ENCODE measurements at places on chromosomes 4 and X.

GRCh38 chr4:10157478-10158332, 41.1 kb upstream of the WDR1 start:
- no peak for DNase-seq

GRCh38 chrX:135893294-135893817, at the start of the genes CT45A10 and SAGE1:
TSS of gene CT45A10 (minus strand) at chrX:135893444. CDS start at chrX:135885344, 8,100 bp downstream.
TSS of gene SAGE1 (plus strand) at chrX:135893716. CDS start at chrX:135896243, 2,527 bp downstream.
- no peak for DNase-seq

GRCh38 chr4:8834681-8835220, 36.9 kb downstream of the HMX1 start:
- no peak for DNase-seq

- no peak for DNase-seq
These were observed 53.0 kb downstream of the ARSF start for GRCh38 chrX:3094261-3094660.

DNA sequence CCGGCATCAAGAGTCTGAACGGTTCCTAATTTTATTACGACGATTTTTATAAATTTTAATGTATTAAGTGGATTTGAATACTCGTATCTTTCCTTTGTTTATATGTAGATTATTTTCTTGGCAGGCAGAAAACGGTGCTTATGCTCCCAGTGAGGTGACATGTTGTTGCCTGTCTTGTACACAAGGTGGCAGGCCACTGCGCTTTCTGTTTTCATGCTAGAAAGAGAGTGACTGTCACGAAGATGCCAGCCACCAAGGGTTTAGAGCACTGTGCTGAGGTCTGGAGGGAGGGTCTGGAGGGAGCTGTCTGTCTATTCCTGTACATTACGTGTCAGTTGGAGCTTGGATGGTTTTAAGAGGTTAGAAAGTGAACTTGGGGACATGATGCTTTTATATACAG, 87.7 kb downstream of the SHROOM2 start:
- no peak for DNase-seq

DNA sequence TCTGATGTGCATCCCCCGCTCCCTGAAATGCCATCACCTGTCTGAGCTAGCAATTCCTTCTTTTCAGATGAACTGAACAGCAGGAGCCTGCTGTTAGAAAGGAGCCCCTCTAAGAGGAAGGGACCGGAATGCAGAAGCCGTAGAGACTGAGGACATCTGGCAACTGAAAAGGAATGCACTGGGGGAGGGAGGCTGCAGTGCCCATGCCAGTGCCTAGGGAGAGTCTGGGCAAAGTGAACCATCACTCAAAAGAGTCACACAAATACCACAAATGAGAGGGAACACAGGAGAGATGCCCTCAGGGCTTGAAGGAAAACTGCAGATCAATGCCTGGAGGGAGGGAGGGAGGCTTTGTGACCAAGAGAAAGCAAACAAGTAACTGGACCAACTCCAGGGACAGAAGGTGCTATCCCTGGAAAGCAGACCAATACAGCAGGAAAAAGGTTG, 93.9 kb upstream of the CBR4 start:
- no peak for DNase-seq

DNA sequence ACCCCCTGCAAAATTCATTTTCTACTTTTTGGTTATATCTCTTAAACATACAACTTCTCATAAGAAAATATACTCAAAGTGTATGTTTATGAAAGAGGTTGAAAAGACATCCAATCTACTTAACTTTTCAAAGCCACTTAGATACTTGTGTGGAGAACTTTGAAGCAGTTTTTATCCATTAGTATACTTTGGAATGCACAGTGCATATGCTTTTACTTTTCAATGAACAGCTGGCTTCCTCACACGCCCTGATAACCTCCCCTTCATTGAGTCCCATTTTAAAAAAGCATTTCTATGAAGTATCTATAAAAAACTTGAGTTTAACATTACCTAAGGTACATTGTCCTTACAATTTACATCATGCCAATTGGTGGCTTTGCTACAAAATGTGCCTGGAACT, 73.8 kb downstream of the VEGFC start:
- no peak for DNase-seq

Data from stimulated activated CD8-positive, alpha-beta memory T cell treated with anti-CD3 and anti-CD28 coated beads, Interleukin-4, amount 100 ng/mL, for 1 hour (primary cell).